ENCODE measurements at places on chromosomes 1 and 21.

DNA sequence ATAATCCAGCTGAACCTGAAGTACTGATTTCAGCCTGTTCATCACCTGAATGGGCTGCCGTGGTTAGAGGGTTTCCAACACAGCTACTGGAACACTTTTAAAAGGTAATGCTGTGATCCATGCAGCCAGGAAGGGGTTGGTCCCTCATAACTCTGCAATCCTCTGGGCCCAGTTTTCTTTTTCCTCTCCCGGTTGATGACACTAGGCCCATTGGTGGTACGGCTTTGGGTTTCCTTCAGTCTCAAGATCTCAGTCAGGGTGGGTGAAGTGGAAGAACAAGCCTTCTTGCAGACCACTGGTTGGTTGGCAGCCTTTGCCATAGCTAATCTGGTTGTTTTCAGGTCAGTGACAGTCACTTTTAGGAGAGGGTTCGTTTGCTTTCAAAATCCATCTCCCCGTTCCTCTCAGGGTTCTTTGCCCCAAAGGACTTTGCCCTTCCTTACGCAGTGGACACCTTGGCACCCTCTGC is 502 bp upstream of the SLC35A3 start:
- no peak for DNase-seq

GRCh38 chr1:221487781-221488524 is 253.9 kb downstream of the DUSP10 start:
- DNase-seq = no peak

GRCh38 chr21:45906859-45907258 is 74.7 kb upstream of the COL6A1 start:
- no peak for DNase-seq

- no peak for DNase-seq
Measured at GRCh38 chr1:152884085-152884484, 6.0 kb downstream of the SMCP start.

DNA sequence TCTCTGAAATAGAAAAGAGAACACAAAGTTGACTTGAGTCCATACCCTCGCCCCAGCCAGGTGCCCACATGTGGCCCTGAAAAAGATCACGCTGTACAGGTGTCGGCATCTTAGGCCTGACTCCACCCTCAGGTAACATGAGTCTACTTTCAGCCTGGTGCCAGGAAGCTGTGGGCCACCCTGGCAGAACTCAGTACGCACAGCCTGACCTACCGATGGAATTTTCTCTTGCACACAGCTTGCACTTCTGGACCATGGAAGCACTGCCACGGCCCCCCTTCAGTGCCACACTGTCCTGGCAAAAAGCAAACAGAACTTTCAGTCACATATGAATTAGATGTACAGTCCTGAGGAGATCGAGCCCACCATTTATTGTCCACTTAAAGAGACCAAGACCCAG is 2.2 kb downstream of the CZIB start:
- DNase-seq = no peak

DNA sequence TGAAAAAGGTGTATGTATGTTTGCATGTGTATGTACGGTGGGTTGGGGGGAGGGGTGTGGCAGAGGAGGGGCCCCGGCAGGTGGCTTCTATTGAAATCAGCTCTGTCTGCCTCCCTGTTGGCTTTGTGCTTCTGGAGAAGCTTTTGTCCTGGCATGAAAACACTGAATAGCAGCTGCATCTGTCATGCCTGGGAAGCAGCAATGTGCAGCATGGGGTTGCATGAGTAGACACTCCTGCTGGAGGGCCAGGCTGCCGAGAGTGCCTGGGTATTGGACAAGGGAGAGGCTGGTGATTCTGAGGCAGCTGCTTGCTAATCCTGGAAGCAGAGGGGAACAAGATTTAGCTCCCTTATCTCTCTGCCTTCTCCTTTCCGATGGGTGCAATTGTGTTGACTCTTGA is 20.5 kb downstream of the MAPKAPK2 start:
- DNase-seq = no peak

DNA sequence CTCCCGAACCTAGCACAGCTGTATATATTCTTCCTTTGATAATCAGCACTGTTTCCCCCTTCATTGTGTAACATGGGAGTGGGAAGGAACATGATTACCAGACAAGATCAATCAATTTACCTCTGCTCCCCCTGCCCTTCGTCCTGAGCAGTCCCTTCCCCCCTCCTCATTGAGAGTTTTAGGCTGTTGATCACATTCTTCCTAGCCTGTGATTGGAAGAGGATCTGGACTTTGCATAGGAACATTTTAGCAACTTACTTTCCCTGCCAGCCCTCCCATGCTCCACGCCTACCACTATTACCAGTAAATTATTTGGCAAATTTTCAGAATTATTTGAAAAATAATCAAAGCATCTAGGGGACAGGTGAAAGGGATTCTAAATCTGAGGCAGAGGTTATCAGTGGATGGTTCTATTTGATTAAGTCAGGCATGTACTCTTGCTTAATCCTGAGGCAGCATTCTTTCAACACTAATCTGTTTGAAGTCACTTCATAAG is 62.7 kb upstream of the ABCD3 start:
- DNase-seq = no peak

DNA sequence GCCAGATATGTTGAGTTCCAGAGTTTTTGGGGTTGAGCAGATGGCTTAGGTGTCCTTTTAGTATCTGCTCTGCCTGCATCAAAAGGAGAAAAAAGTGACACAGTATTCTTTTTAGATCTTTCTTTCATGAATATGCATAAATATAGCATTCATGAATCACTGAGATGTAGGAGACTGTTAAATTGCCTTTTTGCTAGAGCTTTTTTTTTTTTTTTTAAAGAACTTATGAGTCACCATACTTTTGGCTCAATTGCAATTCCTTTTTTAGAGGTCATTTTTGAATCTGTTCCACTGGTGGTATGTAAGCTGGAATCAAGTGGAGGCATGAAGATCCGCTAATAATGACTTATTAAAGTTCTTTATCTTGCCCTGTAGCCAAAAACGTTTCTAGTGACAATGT is 480.9 kb upstream of the ZRANB2 start:
- DNase-seq = no peak

DNA sequence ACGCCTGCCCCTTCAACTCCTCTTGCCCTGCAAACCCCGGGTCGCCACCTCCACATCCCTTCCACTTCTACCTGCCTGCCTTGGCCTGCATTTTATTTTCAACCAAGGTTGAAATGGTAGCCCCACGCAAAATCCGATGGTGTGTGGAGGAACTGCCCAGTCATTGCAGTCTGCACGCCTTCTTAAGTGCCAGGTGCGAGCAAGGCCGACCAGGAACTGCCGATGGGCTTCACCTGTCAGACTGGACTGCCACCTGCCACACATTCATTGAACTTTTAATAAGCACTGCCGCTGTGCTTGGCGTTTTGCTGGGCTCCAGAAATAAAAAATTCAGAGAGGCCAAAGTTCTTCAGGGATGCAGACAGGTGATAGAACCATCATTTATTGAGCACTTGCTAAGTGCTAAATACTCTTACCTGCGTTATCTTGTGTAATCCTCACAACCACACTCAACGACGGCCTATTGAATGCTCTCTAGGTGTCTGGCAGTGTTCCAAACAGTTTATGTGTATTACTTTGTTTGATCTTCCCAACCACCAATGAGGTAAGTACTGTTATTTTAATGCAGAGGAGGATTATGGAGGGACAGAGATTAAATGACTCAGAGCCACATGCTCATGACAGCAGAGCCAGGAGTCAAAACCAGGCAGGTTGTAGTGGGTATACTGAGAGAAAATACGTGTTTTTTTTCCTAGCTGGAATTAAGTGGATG is 36.2 kb downstream of the CACHD1 start:
- DNase-seq = no peak

GRCh38 chr1:185681034-185681633 is 53.1 kb upstream of the HMCN1 start:
- DNase-seq = peak; percentile 9

DNA sequence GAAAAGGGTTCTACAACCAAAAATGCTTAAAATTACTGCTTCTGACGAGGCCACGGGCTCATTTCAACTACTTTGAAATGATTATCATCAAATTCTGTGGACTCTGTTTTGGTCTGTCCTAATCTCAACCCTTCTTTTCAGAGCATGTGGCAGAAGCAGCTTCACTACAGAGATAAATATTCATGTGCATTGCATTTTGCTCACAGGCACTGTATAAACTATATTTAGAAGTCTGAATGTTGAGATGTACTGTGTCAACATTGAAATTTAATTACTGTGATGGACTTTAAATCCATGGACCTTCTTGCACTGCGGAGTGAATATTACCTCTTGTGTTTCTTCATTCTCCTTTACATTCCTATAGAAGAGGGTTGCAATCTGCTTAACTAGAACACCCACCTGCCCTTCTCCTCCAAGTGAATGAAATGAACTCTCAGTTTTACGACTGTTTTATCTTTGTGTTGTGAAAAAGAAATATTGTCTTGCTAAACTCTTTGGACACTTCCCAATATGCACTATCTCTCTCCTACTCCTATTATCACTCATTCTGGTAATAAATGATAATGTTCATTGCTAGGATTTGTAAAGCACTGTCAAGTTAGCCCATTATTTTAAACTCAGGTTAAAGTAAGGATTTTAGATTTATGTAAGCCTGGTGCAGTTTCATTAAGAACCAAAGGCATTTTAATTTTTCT is 281.2 kb upstream of the ST6GALNAC5 start:
- DNase-seq = no peak

- peak; percentile 15 for DNase-seq
Measured at GRCh38 chr21:38126666-38127303, 130.0 kb upstream of the KCNJ15 start.

GRCh38 chr1:227917081-227917950 is 30.4 kb downstream of the WNT9A start:
- no peak for DNase-seq

- DNase-seq = no peak
Measured at GRCh38 chr1:33918368-33918767, 54.5 kb downstream of the HMGB4 start.

- no peak for DNase-seq
Measured at GRCh38 chr1:114102136-114102535, 51.5 kb downstream of the SYT6 start.

GRCh38 chr1:158149577-158150269 is 31.0 kb upstream of the CD1D start:
- peak; percentile 9 for DNase-seq

GRCh38 chr1:213325482-213325881 is 274.4 kb downstream of the RPS6KC1 start:
- no peak for DNase-seq

DNA sequence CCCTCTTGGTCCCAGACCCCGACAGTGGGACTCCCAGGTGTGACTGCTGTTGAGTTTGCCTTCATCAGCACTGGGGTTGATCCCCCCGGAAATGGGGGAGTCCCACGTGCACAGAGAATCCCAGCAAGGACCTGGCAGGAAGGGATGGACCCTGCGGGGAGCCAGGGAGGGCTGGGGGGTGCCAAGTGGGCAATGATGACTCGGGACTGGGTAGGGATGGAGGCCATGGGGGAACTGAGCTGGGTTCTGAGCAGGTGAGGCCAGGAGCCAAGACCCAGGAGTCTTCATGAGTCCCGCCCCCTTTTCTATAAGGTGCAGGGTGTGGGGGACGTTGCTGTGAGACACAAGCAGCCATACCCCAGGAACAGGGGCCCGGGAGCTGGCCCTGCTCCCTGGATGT is 103.8 kb downstream of the CRYAA start:
- DNase-seq = no peak

GRCh38 chr1:184553845-184554244 is 167.0 kb downstream of the C1orf21 start:
- no peak for DNase-seq

GRCh38 chr21:33892853-33893252 is 22.8 kb downstream of the ATP5PO start:
- no peak for DNase-seq

GRCh38 chr1:51863384-51863783 is 15.1 kb downstream of the NRDC start:
- DNase-seq = no peak

DNA sequence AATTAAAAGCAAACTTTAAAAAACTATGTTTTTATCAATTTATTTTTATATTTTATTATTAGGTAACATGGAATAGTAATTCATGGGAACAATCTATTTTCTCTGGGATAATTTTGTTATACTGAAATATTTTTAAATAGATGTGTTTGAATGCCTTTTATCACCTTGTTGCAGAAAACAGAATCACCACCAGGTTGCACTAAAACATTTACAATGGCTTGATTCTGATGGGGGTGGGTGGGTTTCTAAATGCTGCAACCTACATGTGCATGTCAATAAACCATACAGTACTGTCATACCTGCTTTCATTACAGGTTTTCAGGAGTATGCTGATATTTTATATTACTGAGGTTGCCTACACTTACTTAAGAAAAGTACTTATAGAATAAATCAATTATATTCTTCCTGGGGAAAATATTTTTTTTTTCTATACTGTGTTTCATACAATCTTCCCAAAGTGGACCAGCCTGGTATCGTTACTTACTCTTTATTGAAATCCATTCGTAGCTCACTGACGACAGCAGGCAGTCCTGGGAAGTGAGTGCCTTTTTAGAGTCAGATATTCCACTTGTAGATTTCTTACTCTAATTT is 132.8 kb downstream of the PTPRC start:
- no peak for DNase-seq

- no peak for DNase-seq
Measured at GRCh38 chr1:111648806-111649205, 29.2 kb downstream of the RAP1A start.

DNA sequence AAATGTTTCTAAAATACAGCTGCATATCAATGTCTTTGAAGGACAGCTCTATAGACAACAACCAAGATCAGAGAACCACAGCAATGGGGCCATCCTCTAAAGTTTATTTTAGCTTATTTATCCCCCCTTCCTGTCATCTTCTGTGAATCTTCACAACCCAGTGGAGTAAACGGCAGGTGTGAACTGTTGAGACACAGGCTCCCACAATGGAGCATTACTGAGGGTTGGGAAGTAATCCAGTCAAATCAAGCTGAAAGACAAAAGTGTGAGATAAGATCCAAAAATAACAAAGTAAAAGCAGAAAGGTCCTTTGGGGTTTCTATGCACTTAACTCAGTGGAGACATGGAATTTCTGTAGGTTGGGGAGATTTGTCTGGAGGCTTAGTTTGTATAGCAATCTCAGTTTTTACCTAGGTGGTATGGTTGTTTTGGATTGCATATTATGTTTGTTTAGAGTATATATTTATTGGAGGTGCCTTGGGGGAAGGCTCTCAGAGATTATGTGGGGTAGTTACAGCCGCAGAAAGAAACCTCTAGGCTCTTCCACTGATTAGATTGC is 286.9 kb upstream of the ADGRL2 start:
- no peak for DNase-seq

GRCh38 chr21:38927776-38928175 is 122.0 kb downstream of the ETS2 start:
- no peak for DNase-seq

DNA sequence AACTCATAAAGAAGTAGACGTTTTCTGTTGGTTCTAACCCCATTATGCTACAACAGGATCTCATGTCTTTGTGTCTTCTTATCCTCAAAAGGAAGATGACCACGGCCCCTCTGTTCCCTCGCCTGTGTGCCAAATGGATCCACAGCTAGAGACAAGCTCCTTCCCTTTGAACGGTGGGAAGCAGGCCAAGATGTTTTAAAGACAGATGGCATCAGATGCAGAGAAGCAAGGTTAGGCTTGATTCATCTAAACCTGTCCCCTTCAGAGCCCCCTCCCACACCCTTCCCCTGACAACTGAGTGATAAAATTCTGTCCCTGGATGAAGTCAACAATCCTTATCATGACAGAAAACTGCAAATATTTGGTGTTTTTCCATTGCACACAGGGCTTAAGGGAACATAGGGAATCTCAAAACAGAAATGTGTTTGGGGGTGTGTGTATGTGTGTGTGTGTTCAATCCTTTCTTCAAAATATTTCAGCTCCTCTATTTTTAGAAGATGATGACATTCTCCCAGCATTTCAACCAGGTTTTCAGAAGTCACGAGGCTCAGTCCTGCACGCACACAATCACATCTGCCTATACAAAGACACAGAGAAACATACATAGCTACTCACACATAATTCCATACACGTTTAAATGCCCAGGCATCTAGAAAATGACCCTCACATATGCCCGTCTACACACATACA is 27.8 kb upstream of the FMOD start:
- DNase-seq = no peak

Measured in stimulated activated CD4-positive, alpha-beta T cell treated with anti-CD3 and anti-CD28 coated beads, Interleukin-1b, Interleukin-23, amount 100 ng/mL, for 1 hour (primary cell).